Right kidney (tissue), 9 donors: ENCODE measurements at places on chromosomes 2 and 18.
A peak's percentile ranks its signal among the peaks of the same experiment; 100 is the strongest.

- no peak for DNase-seq
Measured at GRCh38 chr2:169452080-169452479, 27.2 kb upstream of the BBS5 start.

DNA sequence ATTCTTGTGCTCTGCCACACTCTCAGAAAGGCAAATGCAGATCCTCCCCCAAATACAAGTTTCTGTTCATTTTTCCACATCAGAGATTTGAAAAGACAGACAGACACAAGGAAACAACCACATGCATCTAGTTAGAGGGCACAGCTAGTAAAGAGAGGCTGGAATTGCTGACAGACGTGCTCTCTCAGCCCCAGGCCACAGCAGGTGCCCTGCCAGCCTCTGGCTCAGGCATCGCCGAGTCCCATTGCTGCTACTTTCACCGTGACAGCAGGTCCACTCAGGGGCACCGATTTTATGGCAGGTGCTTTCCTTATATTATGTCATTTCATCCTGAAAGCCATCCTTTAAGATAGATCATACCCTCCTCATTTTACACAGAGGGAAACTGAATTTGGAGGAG, 507.5 kb downstream of the EIPR1 start:
- no peak for DNase-seq

DNA sequence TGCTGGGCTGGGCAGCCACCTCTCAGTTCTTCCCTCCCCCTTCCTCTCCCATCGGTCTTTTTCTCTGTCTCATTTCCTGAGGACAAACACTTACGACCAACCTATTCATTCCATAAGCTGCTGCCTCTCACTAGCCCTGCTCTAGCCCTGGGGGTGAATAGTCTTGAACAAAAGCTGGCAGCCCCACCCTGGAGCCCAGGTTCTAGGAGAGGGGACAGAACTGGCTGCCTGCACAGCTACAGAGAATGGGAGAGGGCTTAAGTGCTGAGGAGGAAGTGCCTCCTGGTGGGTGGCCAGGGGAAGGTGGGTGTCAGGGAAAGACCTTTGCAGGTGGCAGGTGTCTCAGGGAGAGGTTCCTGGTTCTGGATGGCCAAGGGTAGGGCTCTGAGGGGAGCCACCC, 22.8 kb downstream of the ANO7 start:
- no peak for DNase-seq

- DNase-seq, result peak; percentile 86
Measured at GRCh38 chr2:42493468-42494354, at the start of gene KCNG3. TSS of gene KCNG3 (minus strand) at chr2:42493982. CDS start at chr2:42493501, 481 bp downstream.

DNA sequence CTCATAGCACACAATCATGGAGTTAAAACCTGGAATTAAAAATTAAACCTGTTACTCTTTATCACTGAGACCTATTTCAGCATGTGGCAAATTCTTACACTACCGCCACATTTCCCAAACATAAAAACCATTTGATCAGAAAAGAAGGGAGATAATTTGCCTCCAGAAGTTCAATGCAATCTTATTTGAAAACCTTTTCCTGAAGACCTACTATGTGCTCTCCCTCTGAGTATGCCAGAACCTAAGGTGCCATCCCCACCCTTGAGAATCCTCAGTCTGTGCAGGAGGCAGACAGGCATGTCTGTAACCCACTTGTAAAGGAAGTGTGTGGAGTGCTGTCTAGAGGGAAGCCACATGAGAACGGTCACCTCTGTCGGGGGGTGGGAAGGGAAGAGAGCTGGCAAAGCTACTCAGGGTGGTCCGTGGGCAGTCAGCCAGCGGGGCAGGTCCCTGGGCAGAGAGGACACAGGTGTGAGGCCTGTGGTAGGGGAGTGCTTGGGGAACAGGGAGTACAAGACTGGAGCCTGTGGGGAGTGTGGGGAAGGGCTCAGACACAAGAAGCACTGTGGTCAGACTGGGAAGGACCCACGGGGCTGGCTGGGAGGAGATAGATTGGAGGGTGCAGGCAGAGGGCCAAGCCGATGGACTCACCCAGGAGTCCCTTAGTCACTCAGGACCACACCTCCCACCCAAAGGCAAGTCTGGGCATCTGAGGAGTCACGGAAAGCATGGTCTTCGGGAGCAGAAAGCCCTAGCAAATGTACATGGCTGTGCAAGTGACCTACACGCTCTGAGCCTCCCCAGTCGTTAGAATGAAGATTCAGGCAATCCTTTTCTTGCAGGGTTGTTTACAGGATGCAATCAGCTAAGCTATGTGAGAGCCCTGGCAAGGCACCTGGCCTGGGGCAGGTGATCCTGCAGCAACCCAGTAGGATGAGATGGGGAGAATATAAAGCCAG, 22.8 kb downstream of the CRACDL start:
- DNase-seq, result no peak

DNA sequence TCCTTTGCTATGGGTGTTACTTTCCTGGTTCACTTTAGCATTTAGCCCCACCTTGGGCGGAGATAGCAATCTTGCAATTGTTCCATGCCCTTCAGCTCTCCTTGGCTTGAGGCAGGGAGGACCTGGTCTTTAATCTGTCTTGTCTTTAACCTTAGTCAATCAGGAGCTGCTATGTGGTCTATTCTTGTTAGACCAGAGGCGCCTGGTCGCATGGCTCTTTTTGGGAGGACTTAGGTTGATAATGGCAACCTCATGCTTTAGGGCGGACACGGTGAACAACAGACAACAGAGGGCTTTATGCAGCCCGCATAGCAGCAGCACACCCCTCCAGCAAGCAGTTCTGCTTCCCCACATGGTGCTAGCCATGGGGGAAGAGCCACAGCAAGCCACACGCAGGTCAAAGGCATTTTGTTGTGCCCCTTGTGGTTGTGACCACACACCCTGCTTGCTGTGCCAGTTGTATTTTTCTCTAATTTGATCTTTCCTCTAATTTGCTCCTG, 17.7 kb upstream of the ZDBF2 start:
- DNase-seq, result no peak

- DNase-seq, result no peak
Measured at GRCh38 chr18:21100146-21100545, 11.5 kb downstream of the ROCK1 start.

DNA sequence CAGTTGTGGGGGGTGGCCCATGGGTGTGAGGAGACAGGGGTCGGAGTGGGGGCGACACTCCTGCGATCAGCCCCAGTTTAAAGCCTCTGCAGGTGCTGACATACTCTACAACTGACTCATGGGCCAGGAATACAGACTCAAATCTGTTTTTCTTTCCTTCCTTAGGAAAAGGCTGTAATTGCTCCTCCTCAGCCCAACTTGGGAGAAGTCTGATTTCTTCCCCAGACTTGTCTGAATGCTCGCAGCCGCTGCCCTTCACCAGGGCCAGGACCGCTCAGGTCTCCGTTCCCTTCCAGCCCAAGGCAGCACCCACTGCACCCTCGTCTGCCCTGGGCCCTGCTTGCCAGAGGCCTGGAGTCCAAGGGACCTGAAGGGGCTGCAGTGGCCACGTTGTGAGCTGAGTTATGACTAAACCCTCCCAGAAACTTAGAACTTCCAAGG, 41.3 kb downstream of the RHOB start:
- no peak for DNase-seq

DNA sequence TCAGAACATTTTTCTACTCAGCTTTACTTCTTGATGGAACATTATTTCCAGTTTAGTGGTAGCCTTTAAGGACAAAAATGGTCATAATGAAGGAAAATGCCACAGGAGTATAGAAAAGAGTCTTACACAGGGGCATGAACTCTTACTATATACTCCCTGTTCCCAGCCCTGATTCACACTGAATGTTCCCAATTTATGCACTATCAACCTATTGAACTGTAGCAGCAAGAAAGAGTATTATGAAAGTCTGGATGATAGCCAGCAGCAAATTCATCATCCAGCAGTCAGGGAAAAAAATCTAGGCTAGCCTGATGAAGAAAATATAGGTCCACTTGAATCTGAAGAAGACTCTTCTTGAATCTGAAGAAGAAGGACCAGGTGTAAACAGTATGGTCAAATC, 1170.3 kb upstream of the CHAC2 start:
- no peak for DNase-seq

DNA sequence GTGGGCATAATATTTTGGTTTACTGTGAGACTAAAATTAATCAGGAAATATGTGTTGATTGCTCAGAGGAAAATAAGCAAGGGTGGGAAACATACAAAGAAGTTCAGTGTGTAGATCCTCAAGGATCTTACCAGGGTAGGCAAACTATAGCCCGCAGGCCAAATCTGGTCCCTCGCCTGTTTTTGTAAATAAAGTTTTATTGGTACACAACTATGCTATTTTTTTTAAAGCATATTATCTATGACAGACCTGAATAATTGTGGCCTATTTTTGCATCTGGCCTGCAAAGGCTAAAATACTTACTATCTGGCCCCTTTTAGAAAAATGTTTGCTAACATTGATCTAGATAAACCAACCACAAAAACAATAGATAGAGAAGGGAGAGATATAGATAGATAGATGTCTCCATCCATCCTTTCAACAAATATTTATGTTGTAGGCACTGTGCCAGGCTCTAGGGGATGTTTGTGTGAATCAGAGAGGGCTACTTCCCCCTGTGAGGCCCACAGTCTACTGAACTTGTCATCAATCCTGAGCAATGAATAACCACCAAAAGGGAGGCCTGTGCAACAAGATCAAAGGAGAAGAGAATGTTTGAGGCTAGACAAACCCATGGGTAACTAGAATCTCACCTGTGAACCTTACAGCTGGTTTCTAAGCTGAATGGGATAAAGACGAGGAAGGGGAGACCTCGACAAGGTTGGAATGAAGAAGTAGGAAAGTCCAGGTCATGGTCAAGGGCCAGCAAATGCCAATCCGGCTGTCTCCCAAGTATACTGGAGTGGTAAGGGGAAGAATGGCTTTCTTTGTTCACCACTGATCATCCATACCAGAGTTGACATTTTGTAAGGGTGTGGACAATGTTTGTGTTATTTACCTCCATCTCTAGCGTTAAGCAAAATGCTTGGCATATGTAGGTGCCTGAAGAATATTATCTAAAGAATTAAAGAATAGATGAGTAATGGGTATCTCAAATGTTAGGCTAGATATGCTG, 23.6 kb downstream of the ALPK2 start:
- DNase-seq, result no peak

DNA sequence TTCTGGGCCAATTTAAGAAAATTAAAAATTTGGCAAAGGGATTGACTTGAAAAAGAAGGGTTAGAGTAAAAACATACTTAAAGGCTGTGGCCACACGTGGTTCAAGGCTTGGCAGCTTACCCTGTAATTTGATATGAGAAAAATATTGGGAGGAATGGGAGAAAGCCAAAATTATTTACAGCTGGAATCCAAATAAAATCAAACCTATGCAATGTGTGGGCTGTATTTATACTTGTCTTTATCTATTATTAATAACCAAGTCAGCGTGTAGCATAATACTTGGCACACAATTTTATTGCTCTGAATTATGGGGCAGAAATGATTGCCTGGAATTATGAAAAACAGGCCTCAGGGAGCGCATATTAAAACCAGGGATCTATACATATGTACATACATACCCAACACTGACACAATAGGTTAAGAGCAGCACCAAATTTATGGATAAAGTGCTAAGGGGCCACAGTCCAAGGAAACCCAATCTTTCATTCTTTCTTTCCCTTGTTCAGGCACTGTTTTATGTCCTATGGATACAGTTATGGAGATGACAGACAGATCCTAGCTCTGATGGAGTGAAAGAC, 35.6 kb downstream of the FAM124B start:
- no peak for DNase-seq

GRCh38 chr18:7548721-7549120, 18.4 kb upstream of the PTPRM start:
- no peak for DNase-seq

DNA sequence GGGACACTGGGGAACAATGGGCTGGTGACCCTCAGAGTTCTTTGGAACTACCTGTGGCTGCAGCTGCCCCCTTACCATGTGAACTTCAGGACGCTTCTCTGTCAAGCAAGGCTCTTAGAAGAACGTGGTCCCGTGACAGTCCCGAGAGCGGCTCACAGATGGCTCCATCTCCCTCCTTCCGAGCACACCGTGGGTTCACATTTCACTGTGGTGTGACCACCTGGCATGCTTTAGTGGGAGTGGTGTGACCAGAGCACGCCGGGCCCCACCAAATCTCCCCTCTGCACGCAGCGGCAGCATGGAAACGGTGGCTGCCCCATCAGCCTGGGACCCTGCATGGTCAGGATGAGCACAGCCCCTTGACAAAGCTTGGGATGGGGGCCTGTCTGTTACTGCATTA, 9.7 kb upstream of the TPO start:
- no peak for DNase-seq

DNA sequence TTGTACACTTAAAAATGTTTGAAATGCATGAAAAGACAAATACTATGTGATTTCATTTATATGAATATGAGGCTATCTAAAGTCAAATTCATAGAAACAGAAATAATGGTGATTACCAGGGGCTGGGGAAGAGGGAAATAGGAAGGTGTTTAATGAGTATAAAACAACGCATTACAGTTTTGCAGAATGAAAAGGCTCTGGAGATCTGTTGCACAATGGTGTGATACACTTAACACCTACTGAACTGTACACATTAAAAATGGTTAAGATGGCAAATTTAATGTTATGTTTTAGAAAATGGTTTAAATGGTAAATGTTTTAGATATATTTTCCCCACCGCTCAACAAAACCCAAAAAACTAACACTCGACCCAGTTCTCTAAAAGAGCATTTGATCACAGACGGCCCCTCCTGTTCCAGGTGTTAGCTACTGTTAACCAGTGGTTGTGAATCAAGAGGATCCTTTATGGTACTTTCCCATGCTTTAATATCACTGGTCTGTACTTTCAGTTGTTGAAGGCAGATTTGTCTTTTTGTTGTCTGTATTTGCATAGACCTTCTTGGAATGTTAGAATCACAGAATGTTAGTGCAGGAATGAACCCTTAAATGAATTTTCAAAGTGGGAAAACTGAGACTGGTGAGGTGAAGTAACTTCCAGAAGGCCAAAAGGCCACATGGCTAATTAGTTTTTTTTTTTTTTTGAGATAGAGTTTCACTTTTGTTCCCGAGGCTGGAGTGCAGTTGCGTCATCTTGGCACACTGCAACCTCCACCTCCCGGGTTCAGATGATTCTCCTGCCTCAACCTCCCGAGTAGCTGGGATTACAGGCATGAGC, 10.2 kb downstream of the RAB10 start:
- no peak for DNase-seq

- DNase-seq, result no peak
Measured at GRCh38 chr2:161994761-161995520, 79.1 kb downstream of the DPP4 start.

GRCh38 chr2:109351164-109351756, 222.3 kb downstream of the SH3RF3 start:
- no peak for DNase-seq

- DNase-seq, result no peak
Measured at GRCh38 chr18:22296304-22296703, 121.4 kb downstream of the CTAGE1 start.

- DNase-seq, result no peak
Measured at GRCh38 chr2:43082903-43083677, 143.3 kb downstream of the ZFP36L2 start.

- no peak for DNase-seq
Measured at GRCh38 chr2:109170645-109171044, 41.6 kb downstream of the SH3RF3 start.

GRCh38 chr2:75493230-75493629, 67.5 kb downstream of the EVA1A start:
- no peak for DNase-seq
